Retinal pigment epithelial cell (primary cell): ENCODE measurements at places on chromosomes 12 and 14.

DNA sequence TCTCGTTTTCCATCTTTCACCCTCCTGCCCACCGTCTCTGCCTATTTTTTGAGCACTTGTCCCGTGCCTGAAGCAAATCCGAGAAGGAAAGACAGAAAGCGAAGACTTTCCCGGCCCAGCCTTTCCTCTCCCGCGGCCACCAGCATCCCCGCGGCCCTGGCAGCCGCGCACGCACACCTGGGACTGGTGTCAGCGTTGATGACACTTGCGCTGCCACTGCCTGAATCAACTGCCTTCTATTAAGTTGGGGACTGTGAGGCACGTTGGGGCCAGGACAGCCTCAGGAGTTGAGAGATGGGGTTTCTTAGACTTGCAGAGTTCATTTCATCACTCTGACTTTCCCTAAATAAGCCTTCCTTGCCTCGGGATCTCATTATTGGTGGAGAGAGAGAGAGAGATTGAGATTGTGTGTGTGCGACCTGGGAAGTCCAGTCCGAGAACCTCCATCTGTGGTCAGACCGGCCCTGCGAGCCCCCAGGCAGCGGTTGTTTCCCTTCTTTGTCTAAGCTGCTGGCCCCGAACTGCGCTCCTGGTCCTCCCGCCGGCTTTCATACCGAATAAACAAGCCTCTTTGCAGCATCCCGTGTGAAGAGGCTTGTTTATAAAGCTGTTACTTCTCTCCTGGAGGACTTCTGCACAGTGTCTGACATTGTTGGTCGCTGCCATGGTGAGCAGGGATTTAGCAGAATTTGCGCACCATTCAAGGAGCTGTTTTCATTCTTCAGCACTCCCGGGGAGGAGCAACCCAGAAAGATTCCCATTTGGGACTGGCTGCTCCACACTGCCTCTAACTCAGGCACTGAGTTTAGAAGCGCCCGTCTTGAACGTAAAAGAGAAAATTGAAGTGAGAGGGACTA is 1.5 kb downstream of the PDZRN4 start:
- DNase-seq = no peak

DNA sequence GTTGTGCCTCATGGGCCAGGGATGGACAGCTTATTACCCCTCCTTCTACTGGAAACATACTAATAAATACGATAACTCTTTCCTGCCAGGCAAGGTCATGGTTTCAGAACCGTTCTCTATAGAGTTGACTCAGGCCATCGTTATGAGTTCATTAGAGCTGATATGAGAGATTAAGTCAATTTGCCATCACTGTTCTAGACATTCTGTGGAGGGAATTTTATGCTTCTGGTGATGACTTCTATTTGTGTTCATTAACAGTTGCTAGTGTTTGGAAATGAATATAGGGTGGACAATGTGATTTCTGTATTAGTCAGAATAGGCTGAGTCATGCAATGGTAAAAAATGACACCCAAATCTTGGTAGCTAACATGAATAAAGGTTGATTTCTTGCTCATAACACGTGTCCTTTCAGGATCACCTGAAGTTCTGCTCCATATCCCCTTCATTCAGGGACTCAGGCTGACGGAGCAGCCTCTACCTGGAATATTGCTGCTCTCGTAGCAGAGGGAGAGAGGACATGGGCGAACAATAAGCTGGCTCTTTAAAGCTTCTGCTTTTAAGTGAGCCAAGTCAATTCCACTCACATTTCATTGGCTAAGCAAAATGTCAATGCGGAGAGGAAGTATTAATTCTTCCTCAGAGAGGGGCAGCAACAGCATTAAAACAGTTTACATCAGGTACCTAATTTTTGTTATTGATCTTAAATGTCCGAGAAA is 18.5 kb upstream of the TBPL2 start:
- DNase-seq = peak; percentile 46

- DNase-seq = no peak
These were observed 54.0 kb downstream of the PRIMA1 start for GRCh38 chr14:93734086-93734822.

DNA sequence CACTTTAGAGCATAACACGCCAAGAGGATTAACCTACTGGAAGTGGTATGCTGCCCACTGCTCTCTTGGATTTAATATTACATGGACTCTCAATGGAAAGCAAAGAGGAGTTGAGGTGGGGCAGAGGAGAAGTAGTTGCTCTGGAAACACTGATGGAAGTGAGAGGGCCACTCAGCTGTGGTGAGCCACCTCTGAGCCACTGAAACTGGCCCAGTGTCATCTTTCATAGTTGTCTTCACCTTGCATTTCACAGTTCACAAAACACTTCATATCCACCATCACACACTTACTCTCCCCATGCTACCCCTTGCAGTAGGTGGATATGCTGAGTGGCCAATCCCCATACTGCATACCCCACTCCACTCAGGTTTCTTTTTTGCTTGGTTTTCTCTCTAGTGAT is 12.2 kb upstream of the PCED1B start:
- no peak for DNase-seq

DNA sequence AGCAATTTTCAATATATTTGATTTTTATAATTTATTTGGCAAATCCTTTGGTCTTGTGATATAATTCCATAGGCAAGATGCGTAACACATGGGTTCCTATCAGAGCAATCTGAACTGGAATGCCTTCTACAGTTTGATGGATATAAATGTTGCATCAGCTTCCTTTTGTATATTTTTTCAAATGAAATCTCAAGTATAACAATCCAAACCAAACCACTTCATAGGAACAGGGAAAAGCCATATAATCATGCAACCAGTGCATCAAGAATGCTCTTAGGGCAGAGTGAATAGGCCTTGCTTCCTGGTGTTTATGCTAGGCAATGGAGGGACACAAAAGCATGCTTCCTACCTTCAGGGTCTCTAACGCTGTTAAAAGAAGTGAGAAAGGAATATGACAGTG is 34.5 kb downstream of the EFCAB11 start:
- DNase-seq = no peak

DNA sequence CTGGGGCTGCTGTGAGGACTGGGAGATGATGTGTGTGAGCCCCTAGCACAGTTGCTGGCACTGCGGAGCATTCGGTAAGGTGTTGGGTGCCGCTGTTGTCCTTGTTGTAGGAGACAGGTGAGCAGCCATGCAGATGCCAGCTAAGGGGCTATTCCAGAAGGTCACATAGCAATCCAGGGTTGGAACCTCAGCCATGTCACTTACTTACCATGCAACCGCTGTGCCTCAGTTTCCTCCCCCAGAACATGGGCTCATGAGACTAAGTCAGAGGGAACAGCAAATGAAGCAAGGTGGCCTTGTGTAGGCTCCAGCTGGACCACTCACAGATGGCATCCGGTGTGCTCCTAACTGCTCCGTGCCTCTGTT is 13.2 kb downstream of the DTX1 start:
- no peak for DNase-seq

DNA sequence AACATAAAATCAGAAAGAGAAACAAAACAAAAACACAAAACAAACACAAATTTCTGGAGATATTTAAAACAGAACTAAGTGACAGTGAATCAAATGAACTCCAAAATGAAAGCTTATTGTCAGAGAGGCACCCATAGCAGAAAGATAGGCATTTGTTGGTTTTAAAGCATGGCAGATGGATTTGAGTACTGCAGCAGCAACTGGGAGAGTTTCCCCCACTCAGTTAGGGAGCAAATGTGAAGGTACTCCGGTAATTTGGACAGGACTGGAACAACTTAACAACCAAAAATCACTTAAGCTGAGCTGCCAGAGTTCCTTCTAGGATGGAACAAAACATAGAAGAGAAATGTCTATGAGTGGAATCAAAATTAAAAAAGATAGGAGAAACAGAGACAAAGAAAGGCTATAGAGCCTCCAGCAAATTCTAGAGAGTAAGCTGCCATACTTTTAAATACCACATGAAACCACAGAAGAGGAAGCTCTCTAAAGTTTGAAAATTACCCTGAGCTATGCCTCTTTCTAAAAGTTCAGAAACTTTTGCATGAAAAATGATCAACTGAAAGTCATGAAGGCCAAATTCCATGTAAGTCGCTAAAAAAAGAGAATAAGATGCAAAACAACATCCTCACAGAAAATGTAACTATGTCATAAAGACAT is 1248.3 kb upstream of the USP15 start:
- no peak for DNase-seq
